ENCODE measurements at places on chromosomes 7 and 10.

GRCh38 chr7:102967798-102968197, 55.0 kb downstream of the LRRC17 start:
- DNase-seq = no peak

GRCh38 chr10:96387161-96387560, 28.4 kb upstream of the OPALIN start:
- DNase-seq = no peak

- DNase-seq = no peak
Observed at GRCh38 chr10:71008150-71008549, 119.8 kb upstream of the PCBD1 start.

DNA sequence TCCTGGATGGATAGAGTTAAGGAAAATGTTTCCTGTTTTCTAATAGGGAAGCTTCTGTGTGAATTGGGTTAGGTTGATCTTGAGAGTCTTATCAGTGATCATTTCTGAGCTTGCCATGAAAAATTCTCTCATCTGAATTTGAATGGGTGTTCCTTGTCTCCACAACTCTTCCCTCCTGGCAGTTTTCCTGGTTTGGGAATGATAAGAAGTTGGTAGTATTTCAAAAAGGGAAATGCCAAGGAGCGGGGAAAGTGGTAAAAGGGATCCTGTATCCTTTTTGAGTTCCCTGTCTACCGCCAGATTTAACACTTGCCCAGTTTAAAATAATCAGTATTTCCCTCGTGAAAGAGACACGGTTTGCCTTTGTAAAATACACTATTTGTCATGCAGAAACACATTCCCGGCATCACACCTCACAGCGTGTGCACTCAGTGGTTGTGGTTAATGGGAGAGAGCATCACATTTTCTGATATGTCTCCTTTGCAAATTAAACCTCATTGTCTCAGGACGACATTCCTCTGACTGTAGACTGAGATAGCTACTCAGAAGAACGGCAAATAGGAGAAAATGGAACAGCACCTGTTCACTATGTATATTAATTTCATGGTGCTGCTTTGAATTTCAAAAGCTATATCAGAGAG, 113.2 kb upstream of the IFRD1 start:
- DNase-seq = no peak

DNA sequence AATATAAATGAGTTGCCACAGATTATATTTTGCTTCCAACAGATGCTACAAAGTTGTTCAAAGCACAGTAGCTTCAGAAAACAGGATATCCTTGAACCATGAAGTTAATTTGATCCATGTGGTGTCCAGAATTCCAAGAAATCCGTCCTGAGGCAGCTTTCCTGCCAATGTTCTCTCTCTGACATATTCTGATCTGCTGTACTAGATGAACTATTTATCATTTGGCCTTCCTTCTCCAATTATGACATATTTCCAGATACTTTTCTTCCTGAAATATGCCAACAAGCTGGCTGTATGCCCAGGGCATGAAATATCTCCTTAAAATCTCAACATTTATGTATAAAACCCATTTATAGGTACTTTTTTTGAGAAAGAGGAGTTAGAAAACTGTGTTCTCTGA, 141.1 kb downstream of the SPAG6 start:
- no peak for DNase-seq

- DNase-seq = no peak
Observed at GRCh38 chr10:112045938-112046337, 137.6 kb downstream of the GPAM start.

- DNase-seq = no peak
Observed at GRCh38 chr7:121271916-121272315, 56.9 kb upstream of the WNT16 start.

DNA sequence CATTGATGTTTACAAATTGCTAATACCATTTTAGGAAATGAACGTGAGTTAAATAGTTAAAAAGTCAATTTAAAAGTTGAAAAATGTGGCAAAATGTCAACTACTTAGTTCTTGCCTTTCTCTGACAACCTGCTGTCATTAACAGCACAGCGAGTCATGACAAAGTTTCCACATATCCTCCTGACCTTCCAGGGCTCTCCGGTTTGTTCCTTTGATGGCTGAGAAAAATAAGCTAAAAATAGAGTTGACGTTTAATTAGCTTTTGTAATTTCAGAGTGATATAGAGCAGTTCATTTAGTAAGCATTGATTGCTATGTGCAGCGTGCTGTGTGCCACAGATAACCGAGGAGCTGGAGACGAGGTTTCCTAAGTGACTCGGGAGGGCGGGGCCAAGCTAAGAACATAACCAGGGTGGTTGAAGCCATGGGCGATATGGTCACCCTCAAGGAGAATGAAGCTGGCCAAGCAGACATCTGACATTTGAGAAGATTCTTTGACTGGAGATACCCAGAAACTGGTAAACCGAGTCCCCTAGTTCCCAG, 47.9 kb downstream of the OGDH start:
- no peak for DNase-seq

GRCh38 chr7:94452239-94452638, 57.4 kb upstream of the CASD1 start:
- no peak for DNase-seq

- DNase-seq = no peak
Observed at GRCh38 chr10:108097258-108097657, 932.8 kb upstream of the SORCS1 start.

DNA sequence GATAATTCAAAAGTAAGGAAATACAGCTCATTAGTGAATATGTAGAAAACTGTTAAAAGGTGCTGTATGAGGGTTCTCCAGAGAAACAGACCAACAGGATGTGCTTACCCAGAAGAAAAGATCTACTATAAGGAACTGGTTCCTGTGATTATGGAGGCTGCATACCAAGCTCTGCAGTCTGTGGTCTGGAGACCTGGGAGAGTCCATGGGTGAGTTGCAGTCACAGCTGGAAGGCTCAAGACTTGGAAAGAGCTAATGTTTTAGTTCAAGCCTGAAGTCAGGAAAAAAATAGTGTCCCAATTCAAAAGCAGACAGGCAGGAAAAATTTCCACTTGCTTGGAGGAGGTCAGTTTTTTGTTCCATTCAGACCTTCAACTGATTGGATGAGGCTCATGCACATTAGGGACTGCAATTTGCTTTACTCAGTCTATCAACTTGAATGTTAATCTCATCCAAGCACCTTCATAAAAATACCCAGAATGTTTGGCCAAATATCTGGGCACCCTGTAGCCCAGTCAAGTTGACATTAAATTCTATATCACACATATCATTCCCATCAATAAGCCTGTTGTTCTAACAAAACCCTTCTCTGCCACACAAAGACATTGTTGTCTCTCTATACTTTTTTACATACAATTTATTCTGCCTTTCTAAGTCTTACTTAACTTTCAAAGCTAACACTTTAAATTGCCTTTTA, 197.9 kb upstream of the KLF6 start:
- DNase-seq = no peak

GRCh38 chr10:132304756-132305509, 2.8 kb downstream of the STK32C start:
- no peak for DNase-seq

- no peak for DNase-seq
Observed at GRCh38 chr10:23469596-23470237, 30.8 kb downstream of the OTUD1 start.

GRCh38 chr7:148982654-148983199, 45.6 kb downstream of the PDIA4 start:
- no peak for DNase-seq

DNA sequence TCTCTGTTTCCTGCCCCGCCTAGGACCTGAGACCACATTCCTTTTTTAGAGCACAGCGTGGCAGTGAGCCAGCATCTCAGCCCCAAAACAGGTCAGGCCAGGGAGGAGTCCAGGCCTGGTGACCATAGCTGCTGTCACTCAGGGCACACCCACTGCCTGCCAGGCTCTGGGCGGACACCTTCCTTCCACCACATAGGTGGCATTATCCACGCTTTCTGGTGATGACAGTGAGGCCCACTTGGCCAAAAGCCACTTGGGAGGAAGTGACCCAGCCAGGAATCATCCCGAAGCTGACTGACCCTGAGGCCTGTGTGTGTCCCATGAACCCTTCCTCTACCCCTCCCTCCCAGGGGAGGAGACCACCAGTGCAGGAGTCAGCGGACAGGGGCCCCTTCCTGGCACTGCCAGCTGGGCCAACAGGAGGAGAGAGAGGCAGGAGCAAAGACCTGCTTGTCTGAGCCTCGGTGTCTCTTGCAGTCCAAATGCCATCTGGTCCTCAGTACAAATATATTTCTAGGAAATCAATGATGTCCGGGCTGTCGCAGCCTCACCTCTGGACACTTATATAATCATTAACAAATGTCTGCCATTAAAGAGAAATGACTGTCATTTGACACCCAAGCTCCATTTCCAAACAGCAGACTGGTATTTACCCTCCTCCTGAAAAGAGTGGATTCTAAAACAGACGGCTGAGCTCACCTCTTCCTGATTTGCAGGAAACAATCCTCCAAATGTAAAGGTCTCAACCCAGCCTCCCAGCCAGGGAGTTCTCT, 63.0 kb downstream of the ABRAXAS2 start:
- peak; percentile 36 for DNase-seq

DNA sequence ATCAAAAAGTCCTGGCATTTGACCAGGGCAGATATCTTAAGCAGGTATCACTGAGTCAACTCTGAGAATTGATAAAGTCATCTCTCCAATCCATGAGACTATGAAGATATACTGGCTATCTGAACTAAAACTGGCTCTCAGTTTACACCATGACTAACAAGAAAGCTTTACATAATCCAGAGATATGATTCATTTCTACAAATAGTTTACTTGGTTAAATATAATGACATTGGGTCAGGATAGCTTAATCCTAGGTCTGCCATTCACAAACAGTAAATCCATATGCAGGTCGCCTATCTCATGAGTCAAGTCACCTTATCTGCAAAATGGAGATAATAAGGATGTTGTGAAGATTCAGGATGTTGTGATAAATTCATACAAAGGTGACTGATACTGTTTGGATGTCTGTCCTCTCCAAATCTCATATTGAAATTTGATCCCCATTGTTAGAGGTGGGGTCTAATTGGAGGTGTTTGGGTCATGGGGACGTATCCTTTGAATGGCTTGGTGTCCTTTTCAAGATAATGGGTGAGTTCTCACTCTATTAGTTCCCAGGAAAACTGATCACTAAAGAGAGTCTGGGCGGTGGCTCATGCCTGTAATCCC, 117.4 kb downstream of the JMJD1C start:
- no peak for DNase-seq

DNA sequence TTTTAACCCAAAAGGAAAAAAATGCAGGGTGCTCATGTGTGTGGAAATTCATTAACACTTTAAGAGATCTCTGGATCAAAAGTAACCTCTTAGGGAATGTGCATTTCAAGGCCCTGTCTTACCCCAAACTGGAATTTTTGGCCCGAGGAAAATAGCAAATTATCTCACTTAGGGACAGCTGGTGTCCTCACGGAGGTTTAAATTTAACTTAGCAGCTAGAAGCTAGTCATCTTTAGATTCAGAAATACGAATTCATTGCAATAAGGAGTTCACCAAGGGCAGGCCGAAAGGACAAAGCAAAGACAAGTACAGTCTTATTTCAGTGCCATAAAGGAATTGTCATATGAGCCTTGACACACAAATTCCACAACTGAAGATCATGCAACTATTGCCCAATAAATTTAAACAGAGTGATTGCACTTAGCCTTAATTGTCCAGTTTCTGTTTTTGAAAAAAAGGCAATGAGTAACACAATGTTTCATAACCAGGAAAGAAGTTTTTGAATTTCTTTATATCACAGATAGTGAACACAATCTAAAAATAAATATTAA, 22.4 kb upstream of the SEMA3C start:
- no peak for DNase-seq

- no peak for DNase-seq
Observed at GRCh38 chr10:90193240-90193985, 492.0 kb downstream of the KIF20B start.

DNA sequence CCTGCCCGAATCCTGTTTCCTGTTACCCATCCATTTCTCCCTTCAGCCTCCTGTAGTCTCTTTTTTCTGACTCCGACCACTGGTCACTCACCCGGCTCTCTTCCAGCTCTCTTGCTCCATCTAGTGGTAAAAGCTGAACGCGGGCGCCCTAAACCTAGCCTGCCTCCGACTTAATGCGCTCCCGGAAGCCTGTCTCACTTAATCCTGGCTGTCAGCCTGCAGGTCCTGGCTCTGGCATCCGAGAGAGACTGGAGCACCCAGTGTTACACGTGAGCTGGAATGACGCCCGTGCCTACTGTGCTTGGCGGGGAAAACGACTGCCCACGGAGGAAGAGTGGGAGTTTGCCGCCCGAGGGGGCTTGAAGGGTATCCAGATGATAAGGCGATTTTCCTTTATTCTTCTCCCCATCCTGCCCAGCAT, 10.3 kb downstream of the SUMF2 start:
- peak; percentile 85 for DNase-seq

GRCh38 chr7:128374041-128374440, 12.6 kb upstream of the PRRT4 start:
- DNase-seq = no peak

DNA sequence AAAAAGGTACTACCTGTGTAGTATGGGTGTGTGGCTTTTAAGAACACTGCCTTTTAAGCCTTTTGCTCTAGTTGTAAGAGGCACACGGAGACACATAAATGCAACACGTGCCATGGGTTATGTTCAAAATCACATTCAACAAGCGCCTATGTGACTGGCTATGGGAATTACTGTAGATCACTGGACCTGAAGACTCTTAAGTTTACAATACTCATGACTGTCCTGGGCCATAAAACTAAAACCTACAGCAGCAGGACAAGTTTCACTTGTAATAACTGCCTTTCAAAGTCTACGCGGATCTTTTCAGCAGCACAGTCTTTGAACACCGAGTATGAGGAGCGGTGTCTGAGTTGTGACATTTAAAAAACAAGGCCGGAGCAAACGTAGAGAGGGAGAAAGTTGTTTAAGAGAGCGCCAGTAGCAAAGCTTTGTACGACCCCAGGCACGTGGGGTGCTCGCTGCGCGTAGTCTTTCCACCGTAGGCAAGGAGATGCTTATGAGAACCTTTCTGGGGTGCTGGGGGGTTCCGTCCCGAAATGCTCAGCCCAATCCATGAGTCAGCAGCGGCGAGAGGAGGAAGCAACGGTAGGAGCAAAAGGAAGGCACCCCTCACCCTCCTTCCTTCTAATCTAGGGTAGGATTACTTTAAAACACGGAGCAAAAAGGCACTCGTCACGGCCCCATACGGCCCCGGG, 662 bp downstream of the DNAJC2 start:
- DNase-seq = peak; percentile 15

- no peak for DNase-seq
Observed at GRCh38 chr10:72487116-72487515, 132.4 kb upstream of the DNAJB12 start.
